GM23338 (cell line): ENCODE measurements at places on chromosomes 6 and 20. TPM values are rescaled to one million over a fixed set of nuclear protein-coding genes. Genes with fewer than 3 reads are reported as not detected.

GRCh38 chr6:151310852-151311767 is 71.3 kb downstream of the AKAP12 start:
- DNase-seq: no peak

BPIFB2 gene
- total RNA-seq: not detected in 2 replicates

- DNase-seq: peak; percentile 64
Observed at GRCh38 chr20:13059398-13060136, 50.8 kb downstream of the SPTLC3 start.

EYA2 gene
- 0.16 and 0.56 TPM in 2 replicates for total RNA-seq

SLC22A7 gene
- not detected in 2 replicates for total RNA-seq

GRCh38 chr6:150981095-150981494 is 115.6 kb downstream of the MTHFD1L start:
- DNase-seq: no peak

DNA sequence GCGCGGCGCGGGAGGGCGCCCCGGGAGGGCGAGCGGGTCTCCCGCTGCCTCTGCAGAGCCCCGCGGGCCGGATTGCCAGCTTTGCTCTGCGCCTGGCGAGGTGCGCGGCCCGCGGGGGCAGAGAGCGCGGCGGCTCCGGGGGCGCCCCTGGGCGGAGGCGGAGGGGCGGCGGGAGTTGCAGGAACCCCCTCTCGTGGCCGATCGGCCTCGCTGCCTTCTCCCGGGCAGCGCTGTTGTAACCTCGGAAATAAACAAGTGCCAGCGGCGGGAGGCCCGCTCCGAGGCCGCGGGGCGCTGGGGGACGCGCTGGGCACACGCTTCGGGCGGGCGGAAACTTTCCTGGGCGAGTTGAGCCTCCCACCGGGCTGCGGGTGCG is 1.2 kb downstream of the CDH4 start:
- peak; percentile 69 for DNase-seq

CFAP61 gene
- not detected in 2 replicates for total RNA-seq

GRCh38 chr6:128311944-128312570 is 208.3 kb downstream of the PTPRK start:
- DNase-seq: no peak

GRCh38 chr6:17419189-17419575 is 25.8 kb downstream of the CAP2 start:
- DNase-seq: no peak

TMEM244 gene
- not detected in 2 replicates for total RNA-seq
